ENCODE measurements at places on chromosomes 12 and 14.

DNA sequence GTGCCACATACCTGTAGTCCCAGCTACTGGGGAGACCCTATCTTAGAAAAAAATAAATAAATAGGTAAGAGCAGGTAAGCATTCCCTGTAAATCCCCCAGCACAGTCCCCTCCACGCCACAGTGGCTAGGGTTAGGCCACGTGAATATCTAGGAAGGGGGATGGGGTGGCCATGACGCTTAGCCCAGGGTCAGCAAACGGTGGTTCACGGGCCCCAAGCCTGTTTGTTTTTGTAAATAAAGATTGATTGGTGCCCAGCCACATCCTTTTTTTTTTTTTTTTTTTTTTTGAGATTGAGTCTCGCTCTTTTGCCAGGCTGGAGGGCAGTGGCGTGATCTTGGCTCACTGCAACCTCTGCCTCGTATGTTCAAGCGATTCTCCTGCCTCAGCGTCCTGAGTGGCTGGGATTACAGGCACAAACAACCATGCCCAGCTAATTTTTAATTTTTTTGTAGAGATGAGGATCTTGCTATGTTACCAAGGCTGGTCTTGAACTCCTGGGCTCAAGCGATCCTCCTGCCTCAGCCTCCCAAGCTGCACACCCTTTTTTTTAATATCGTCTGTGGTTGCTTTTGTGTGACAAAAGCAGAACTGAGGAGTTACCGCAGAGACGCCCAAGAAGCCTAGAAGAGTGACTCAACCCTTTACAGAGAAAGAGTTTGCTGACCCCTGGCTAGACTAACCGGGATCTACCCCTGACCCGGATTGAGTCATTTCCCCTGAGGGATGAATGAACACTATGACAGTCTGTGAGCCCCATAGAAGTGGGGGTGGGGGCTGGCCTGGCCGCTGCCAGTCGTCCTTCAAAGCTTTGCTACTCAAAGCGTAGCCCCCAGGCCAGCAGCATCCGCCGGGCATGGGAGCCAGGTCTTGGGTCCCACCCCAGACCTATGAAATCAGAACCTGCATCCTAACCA lies 113.7 kb upstream of the NCOR2 start:
- peak; percentile 53 for DNase-seq

GRCh38 chr14:95392841-95393240 lies 73.1 kb upstream of the CLMN start:
- no peak for DNase-seq

GRCh38 chr12:121550974-121551634 lies 29.7 kb downstream of the KDM2B start:
- no peak for DNase-seq

DNA sequence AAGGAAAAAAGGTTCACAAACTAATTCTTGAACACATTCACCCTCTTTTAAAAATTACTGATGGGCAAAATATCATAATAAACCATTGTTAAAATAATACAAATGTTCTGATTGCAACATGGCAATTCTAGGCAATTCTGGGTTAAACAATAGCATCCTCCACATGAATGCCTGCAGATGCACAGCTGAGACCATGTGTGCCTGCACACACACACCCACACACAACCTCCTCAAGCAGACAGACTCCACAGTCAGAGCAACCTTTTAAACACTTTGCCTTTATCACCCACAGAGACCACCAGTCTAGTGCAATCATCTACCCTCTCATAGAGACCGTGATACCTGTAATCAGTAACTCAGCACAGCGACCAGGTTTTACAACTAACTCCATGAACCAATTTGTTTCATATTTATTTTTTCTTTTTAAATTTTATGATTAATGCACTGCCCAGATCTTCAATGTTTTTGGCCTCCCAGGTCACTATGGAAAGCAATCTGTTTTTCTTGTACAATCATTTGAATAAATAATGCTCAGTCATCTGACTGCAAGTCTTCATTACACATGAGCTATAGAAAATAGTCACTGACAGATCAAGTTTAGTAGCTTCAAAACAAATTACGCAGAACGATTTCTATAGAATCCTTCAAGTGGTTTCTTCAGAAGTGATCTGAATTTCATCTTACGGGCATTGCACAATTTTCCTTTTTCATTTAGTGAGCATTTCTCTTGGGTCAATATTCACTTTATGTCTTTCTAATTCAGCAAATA lies 105.8 kb downstream of the PRKD1 start:
- DNase-seq: peak; percentile 23

- DNase-seq: peak; percentile 45
These were observed 108.5 kb downstream of the SCARB1 start for GRCh38 chr12:124754949-124755800.

DNA sequence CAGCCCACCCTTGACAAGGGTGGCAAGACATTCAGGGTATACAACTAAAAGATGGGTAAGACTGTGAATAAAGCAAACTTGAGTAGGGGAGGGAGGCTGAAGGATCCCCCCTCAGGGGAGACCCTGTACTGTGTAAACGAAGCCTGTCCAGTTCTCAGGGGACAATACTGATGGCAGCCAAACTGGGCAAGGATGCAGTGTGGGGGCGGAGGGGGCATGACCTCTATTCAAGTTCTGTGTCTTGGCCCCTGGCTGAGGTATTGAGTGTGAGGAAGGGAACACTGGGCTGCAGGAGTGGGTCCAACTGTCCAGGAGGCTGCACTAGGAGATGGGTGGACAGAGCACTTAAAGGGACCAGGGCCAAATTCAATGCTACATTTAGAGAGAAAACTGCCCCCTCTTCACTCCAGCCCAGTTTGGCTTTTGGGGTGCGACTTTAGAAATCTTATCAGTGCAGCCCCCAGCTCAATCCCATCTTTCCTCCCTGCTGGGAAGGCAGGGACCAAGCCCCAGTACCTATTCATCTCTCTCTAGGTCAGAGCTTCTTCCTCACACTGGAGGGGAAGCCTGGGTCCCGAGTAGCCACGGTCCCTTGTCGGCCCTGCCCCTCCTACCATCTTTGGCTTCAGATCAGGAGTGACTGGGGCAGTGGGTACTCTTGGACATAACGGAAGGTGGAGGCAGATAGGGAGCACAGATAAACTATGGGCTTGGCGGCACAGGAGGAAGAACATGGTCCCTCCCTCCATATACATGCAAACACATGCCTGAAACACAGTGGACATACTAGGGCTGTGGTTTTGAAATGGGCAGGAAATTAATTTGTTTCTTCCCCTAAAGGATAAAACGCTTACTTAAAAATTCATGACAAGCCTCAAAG lies 11.8 kb downstream of the SLC39A5 start:
- DNase-seq: no peak

DNA sequence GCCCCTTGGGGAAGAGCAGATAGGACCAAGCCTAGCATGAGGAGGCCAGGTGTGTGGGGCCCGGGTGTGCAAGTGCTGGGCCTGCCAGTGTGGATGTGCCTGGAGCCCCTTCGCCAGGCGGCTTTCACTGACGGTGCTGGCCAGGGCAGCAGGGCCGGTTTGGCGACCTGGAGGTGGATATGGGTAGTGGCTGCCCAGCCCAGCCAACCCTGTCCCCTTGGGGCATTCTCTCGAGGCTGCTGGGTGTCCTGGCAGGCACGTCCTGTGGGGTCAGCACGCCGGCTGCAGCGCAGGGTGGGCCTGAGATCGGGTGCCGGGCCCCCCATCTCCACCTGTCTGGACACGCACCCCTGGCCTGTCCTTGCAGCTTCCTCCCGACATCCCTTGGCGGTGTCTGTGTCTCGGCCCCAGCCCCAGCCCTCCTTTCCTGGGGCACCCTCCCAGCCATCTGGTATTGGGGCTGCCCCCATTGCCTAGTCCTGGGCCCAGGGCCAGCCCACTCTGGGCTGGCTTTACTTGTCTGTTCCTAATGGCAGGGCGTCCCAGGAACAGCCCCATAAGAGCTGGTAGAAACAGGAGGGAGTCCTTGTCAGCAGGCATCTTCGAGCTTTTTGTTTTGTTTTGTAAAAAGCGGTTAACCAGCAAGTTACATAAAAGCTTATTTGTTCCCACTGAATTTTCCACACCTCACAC lies 7.2 kb upstream of the CRIP2 start:
- DNase-seq: no peak

DNA sequence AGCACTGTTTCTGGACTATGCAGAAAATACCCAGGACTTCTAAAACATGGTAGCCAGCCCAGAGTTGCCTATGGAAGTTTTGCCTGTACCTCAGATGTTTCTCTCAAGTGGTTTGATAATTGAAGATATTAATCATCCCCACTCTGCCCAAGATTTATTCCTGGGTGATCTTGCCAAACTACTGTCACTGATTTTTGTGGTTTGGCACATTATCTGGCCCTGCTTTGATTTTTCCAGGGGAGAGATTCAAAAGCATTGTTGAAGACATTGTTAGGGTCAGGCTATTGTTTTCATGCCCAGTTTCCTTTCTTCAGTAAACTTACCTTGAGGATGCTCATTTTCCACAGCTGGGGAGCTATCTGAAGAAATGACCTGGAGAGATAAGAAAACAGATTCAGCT lies 5.8 kb downstream of the PRKAG1 start:
- no peak for DNase-seq

GRCh38 chr14:77033622-77034589 lies 5.4 kb upstream of the IRF2BPL start:
- DNase-seq: peak; percentile 73

DNA sequence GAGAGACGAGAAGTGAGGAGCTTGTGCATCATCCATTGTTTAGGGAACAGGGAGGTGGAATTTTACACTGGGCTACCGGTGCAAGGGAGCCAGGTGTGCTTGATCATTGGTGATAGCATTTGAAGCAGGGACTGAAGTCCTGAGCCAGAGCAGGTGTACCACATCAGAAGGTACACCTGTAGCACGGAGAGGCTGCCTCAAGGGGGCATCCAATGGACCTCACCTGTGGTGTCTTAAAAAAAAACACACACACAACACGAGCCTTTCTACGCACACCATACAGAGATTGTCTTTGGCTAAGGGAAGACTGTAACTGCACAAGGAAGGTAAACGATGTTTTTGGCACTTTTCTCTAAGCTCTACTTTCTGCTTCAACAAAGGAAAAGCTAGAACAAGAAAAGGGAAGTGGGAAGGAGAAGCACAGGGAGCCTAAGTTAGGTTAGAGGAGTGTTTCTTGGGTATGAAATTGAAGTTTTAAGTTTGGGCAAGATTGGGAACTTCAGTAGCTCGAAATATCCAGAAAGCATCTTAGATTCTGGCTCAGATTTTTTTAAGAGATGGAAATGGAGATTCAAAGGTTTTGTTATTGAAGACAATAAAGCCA lies 334.3 kb upstream of the FBXO33 start:
- no peak for DNase-seq

GRCh38 chr12:96408993-96409392 lies 8.8 kb upstream of the CDK17 start:
- no peak for DNase-seq

- no peak for DNase-seq
These were observed 107.1 kb downstream of the LGMN start for GRCh38 chr14:92641306-92641705.

- no peak for DNase-seq
These were observed 82.6 kb downstream of the CCDC92 start for GRCh38 chr12:123889848-123890535.

- no peak for DNase-seq
These were observed 6.1 kb upstream of the ALDH1L2 start for GRCh38 chr12:105090361-105090760.

All from SK-MEL-5 (cell line).